Activated CD4-positive, CD25-positive, alpha-beta regulatory T cell treated with anti-CD3 and anti-CD28 coated beads, Interleukin-2, amount 50 U/mL, for 24 hours (primary cell): ENCODE measurements at places on chromosomes 6 and 20.

DNA sequence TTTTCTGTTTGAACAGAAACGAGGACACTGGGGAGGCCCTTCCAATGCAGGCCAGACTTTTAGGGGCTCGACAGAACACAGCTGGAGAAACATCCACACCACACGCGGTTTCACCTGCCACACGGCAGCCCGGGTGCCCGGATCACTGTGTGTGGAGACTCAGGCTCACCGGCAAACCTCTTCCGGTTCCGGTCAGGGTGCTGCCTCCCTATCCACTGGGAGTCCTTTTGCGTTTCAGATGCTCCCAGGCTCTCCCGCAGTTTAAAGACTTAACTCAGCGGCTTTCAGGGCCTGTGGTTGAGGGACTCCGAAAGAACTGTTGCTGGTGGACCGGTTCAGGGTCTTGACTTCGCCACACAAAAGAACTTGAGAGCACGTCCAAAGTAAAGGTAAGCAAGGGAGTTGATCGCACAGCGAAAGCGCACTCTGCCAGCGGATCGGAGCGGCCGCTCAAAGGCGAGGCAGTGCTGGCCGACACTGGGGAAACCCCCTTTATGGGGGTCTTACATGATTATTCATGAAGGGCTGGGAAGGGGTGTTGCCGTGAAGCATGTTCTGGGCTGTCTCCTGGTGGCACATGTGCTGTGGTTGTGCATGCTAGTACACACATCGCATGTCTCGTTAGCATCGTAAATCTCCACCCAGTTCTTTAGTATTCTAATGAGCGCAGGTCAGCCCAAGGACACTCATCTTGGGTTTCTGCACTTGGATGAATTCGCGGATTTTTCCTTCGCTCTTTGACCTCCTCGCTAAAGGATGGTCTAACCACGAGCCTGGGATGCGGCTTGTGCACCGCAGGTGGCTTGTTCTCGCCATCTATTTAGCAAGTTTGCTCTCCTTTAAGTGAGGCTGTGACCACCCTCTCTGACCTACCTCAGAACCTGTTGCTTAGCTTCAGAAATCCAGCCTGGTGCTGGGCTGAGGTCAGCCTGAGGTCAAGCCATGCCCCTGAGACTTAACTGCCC is 180.3 kb downstream of the CDH26 start:
- peak; percentile 76 for ATAC-seq

- ATAC-seq = no peak
These were observed 47.3 kb downstream of the L3MBTL3 start for GRCh38 chr6:130065609-130066156.

DNA sequence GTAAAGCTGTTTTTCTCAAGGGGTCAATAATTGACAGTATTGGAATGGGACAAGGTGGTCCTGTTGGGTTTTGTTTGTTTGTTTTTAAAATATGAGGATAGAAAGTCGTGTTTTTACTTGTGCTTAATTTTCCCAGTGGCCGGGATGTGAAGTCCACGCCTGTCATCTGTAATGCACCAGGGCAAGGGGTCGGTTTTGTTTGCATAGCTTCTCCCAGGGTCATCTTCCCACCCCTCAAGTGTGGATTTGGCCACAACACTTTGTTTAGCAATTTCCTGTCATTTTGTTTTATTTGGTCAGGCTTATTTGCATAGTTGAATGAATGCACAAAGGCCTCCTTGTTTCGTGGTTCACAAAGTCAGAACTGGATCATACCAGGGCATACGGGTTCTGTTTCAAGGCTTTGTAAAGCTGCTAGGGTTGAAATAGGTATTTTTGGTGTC is 29.8 kb downstream of the SYNJ2 start:
- ATAC-seq = no peak

DNA sequence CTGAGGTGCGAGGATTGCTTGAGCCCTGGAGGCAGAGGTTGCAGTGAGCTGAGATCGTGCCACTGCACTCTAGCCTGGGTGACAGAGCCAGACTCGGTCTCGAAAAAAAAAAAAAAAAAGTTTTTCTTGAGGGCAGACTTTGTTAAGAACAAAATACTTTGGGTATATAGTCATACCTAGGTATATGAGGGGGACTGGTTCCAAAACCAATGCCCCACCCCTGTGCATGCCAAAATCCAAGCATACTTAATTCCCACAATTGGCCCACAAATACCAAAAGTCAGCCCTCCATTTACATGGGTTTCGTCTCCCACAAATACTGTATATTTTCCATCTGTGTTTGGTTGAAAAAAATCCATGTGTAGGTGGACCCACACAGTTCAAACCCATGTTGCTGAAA is 119.9 kb downstream of the INSM1 start:
- no peak for ATAC-seq

GRCh38 chr6:30556906-30557682 is at the start of gene PRR3:
Gene PRR3 (plus strand): TSS chr6:30557295. CDS start chr6:30557345, 50 bp downstream.
- peak; percentile 72 for ATAC-seq

- no peak for ATAC-seq
These were observed 671.7 kb upstream of the NRSN1 start for GRCh38 chr6:23454080-23454976.

DNA sequence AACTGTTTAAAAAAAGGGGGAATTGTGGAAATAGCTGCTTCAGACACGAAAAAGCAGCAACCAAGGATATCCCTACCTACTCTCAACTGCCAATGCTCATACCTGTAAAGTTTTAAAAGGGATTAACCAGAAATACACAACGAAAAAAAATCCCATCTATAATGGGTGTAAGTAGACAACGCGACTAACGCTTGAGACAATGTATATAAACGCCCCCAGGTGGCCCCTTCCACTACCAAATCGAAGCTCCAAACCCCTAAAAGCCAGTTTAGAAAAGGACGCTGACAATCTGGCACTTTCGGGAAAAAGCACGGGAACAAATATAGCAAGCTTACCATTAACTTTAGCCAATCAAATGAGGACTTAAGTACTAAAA is 94.5 kb upstream of the BTN3A2 start:
- no peak for ATAC-seq

DNA sequence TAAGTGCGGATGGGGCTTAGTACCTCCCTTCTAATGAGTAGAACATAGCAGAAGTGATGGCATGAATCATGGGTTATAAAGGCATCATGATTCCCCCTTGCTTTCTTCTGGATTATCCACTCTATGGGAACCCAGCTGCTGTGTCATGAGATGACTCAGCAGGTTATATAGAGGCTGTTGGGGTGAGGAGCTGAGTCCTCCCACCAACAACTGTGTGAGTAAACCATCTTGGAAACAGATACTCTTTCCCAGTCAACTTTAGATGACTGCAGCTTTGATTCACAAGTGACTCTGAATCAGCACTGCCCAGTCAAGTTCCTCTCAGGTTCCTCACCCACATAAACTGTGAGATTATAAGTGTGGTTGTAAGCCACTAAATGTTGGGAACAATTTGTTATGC is 46.3 kb downstream of the FAM83B start:
- no peak for ATAC-seq

GRCh38 chr20:38220587-38221118 is 39.9 kb downstream of the KIAA1755 start:
- no peak for ATAC-seq

DNA sequence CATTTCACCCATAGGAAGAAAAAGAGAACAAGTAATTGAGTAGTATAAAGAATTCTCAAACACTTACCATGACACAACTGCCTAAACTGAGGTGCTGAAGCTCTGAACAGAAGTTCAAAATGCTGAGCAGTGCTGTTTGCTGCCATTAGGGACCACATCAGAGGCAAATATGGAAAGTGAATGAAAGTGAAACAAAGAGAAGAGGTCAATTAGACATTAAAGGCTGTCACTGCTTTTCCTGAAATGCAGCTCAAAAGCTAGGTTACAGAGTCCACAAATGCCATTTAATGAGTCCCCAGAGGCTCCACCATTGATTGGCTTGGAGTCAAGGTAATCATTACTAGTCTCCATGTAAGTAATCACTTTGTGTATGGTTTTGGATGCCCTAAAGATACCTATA is 46.1 kb downstream of the POU3F2 start:
- ATAC-seq = peak; percentile 21

GRCh38 chr6:109182578-109182977 is 87.3 kb downstream of the CEP57L1 start:
- no peak for ATAC-seq

DNA sequence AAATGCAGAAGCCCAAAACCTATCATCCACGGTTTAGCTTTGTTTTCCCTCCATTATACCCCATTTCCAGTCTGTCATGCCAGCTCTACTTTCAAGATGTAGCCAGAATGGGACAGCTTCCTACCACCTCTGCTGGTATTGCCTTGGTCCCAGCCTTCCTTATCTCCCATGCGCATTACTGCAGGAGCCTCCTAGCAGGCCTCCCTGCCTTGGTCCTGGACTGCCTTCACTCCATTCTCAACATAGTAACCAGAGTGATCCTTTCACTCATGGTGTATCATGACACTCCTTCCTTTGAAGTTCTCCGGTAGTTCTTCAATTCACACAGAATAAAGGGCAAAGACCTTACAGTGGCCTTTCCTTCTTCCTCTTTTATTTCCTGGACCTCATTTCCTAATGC is 15.9 kb downstream of the TPD52L1 start:
- no peak for ATAC-seq

GRCh38 chr6:81787313-81788068 is 35.0 kb upstream of the TENT5A start:
- no peak for ATAC-seq

- ATAC-seq = no peak
These were observed 55.2 kb upstream of the ADGRF1 start for GRCh38 chr6:47097092-47097945.

DNA sequence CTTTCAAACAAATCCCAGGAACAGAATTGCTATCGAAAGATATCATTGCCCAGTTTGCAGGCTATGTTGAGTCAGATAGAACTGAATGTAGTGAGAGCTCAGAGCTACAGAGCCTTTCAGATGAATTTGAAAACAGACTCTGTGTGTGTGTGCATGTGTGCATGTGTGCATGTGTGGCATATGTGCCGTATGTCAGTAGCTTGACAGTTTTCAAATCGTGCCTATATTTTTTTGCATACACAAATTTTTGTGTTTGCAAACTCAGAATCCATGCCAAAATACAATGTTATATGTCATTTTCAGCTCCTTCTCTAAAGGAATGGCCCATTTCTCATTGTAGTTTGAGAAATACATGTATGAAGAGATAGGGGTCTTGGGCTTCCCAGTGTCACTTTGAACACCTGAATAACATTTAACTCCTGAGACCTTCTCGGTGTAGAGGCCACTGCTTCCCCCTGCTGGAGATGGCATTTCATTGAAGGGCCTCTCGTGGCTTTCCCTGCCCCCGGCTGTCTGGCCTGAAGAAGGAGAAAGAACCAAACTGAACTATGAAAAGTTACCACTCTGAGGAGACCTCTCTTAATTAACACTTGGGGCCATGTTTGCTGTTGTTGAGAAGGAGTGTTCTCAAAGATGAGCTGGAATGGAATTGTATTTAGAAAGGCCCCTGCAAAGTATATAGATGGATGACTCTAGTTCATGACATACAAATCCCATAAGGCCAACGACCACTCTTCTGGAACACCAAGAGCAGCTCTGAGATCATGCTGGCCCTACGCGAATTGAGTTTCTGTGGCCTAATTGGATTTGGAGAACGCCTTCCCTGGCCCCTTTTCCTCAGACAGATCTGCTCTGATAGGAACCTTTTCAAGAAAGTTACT is 58.7 kb downstream of the VAPB start:
- ATAC-seq = no peak

GRCh38 chr20:40993794-40994540 is 34.7 kb upstream of the TOP1 start:
- ATAC-seq = no peak

- ATAC-seq = no peak
These were observed 213.9 kb upstream of the CNR1 start for GRCh38 chr6:88380083-88380482.

DNA sequence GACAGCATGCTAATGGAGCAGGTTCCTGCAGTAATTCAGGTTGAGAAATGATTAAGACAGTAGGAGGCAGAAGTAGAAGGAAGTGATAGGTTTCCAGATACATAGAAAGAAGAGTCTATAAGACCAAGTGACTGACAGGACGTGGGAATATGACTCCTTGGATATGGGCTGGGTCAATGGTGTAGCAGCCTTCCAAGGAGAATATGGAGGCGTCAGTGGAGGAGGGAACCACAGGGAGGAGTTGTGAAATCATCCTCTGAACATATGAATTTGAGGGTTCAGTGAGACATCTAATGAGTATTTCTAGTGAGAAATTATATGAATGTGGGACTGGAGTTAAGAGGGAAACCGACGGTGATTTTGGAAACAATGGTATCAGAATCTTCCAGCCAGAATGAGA is 43.3 kb downstream of the NUDT3 start:
- ATAC-seq = no peak

- no peak for ATAC-seq
These were observed 149.0 kb downstream of the EYS start for GRCh38 chr6:65558071-65558470.

DNA sequence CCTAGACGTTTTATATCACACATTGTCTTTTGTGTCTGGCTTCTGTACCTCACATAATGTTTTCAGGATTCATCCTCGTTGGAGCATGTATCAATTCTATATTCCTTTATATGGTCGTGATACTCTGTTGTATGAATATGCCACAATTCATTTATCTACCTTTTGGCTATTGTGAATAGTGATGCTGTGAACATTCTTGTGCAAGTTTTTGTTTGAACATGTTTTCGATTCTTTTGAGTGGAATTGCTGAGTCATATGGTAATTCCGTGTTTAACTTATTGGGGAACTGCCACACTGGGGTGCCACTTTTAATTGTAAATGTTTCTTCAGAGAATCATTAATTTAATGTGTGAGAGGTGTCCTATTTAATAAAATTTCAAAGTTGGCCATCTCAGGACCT is 101.2 kb downstream of the SLC35B3 start:
- ATAC-seq = no peak

DNA sequence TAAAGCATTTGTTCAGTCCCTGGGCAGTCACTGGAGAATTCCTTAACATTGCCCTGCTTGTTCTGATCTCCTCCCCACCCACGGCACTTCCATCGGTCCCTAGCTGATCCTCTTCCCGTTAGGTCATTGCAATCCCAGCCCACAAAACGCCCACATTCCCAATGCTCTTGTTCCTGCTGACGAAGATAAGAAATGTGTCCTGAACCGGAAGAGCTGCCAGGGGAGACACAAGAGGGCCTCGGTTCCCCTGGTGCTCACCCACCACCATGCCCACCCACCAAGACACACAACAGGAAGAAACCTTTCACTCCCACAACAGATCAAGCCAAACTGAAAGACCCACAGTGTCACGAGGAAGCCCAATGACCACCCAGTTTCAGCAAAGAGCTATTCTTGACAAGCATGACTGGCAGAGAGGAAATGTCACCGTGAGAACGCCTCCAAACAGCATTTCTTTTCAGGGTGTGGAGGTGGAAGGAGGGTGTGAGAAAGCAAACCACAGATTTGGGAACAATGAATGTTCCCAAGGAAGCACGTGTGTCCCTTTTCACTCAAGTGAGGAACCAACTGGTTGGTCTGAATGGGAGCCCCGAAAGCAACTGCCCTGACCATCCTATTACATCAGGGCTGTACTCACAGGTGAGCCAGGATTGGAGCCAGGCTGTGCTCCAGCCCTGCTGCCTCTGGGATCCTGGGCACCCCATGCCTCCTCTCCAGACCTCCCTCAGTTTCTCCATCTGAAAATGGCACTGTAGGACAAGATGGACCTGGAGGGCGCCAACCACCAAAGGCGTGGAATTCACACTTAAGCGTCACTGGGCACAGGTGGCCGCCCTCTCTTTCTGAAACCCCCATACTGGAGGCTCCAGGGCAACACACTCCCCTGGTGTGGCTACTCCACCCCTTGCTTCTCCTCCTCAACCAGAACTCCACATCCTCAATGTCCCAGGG is 97.5 kb downstream of the ZMYND8 start:
- no peak for ATAC-seq
